ENCODE measurements at places on chromosomes 5 and 9.

DNA sequence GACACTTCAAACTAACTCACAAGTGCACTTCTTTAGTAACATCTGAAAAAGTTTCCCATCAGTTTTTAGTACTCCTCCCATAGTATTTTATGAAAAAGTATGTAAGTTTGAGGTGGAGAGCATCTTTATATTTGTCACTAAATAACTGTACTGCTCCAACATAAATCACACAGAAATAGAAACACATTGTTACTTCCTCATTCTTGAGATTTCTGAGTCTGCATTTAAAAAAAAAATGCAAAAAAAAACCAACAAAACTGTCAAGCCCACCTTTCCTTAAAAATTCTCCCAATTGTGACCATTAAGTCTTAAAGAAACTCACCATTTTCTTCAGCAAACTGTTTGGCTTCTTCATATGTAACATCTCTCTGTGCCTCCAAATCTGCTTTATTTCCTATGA is 18.7 kb downstream of the RAB14 start:
- DNase-seq = no peak

GRCh38 chr5:173464813-173465212 is 136.6 kb upstream of the STC2 start:
- no peak for DNase-seq

- DNase-seq = no peak
These were observed 357.8 kb upstream of the ST8SIA4 start for GRCh38 chr5:101260857-101261256.

DNA sequence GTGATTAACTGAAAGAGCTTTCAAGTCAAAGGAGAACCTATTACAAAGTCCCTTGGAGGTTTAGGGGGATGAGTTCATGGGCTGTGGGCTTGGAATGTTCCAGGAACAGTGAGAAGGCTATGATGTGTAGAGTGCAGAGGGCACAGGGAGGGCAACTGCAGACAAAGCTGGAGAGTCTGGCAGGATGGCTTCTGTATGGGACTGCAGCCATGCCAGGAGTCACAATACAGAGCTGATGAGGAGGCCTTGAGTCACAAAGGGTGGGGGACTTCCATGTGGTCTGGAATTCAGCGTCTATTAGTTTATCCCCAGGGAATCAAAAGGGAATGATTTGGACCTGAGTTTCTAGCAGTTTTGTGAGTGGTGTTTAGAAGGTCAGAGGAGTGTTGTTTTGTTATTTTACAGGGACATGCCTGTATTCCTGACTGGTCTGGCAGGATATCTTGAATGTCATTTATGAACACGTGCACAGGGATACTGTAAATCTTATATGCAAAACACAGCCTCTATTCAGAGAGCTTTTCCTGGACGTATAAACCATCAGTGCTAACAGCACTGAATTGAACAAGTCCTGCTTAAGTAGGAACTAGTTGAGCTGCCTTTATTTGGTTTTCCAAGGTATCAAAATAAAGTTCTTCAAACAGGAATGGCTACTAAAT is 14.3 kb upstream of the TEK start:
- no peak for DNase-seq

DNA sequence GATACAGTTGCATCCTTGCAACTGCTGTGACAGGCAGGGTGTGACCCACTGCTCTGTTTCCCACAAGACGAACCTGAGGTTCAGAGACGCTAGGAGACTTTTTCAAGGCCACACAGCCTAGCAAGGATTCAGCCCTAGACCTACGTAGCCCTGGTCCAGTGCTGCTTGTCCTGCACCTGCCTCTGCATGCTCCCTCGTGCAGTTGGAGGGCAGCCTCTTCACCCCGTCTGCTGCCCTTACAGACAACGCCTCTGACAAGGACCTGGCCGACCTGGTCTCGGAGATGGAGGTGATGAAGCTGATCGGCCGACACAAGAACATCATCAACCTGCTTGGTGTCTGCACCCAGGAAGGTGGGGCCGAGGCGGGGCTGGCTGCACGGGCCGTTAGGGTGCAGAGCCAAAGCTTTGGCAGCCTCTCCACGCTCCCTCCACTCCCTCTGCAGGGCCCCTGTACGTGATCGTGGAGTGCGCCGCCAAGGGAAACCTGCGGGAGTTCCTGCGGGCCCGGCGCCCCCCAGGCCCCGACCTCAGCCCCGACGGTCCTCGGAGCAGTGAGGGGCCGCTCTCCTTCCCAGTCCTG is 8.5 kb downstream of the FGFR4 start:
- no peak for DNase-seq

GRCh38 chr9:3534614-3535404 is 9.0 kb upstream of the RFX3 start:
- no peak for DNase-seq

- no peak for DNase-seq
These were observed 32.0 kb upstream of the SPTLC1 start for GRCh38 chr9:92147030-92147851.

GRCh38 chr9:97299809-97300414 is 7.5 kb upstream of the CCDC180 start:
- DNase-seq = no peak

- DNase-seq = no peak
These were observed 5.2 kb downstream of the SH2D3C start for GRCh38 chr9:127773272-127773671.

DNA sequence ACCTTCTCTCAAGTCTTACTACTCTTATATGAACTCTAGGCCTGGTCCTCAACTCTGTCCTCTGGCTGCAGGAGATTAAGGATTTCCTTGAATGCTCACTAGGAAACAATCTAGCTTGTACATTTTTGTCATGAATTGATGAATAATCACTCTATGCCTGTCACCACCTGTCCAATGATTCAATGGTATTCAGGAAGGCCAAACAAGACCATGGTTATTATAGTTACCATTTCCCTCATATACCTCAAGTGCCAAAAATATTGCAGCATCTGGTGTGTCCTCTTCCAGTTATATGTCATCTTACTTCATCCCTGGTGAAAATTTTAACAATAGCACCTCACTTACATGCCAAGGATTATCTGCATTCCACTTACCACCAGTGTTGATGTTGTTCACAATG is 179.0 kb upstream of the MOCS2 start:
- DNase-seq = no peak

GRCh38 chr5:43305948-43306565 is 7.2 kb downstream of the HMGCS1 start:
- no peak for DNase-seq

Data from T-helper 1 cell (primary cell).